Stimulated activated CD8-positive, alpha-beta memory T cell treated with anti-CD3 and anti-CD28 coated beads, Interleukin-2, amount 100 ng/mL, for 48 hours (primary cell): ENCODE measurements at places on chromosomes 5 and 9.

DNA sequence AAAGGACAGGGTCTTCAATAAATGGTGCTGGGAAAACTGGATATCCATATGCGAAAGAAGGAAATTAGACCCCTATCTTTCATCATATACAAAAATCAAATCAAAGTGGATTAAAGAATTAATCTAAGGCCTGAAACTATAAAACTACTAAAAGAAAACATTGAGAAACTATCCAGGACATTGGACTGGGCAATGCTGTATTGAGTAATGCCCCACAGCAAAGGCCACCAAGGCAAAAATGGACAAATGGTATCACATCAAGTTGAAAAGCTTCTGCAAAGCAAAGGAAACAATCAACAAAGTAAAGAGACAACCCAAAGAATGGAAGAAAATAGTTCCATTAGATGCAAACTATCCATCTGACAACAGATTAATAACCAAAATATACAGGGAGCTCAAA is 72.3 kb downstream of the STRBP start:
- no peak for DNase-seq

GRCh38 chr5:163252950-163253349 is 184.4 kb upstream of the CCNG1 start:
- no peak for DNase-seq

GRCh38 chr5:37840053-37841034 is 503 bp upstream of the GDNF start:
- no peak for DNase-seq

DNA sequence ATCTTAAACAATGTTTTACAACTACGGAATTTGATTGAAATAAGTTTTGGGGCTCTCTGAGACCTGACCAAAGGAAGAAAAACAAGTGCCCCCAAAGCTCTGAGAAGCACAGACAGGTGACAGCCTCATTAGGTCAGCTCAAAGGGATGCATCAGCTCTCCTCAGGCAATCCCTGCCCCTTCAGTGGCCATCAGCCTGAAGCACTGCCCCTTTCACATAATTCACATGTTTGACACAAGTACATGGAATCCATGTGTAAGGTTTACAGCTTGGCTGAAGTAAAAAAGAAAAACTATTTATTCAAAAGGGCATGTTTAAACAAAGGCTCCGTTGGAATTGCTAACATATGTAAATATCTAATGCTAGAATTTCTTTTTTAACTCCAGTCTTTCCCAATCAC is 56.3 kb downstream of the TSSK1B start:
- no peak for DNase-seq

- DNase-seq = no peak
Observed at GRCh38 chr5:87182649-87183048, 85.0 kb upstream of the RASA1 start.

GRCh38 chr5:26245321-26245720 is 793.1 kb downstream of the CDH9 start:
- DNase-seq = no peak

GRCh38 chr5:111337688-111338087 is 113.5 kb downstream of the CAMK4 start:
- no peak for DNase-seq

GRCh38 chr9:130824643-130825350 is 10.3 kb upstream of the ABL1 start:
- DNase-seq = no peak

- no peak for DNase-seq
Observed at GRCh38 chr5:172303572-172304335, 20.2 kb upstream of the UBTD2 start.

GRCh38 chr9:72529531-72529930 is 8.1 kb downstream of the TMC1 start:
- no peak for DNase-seq

DNA sequence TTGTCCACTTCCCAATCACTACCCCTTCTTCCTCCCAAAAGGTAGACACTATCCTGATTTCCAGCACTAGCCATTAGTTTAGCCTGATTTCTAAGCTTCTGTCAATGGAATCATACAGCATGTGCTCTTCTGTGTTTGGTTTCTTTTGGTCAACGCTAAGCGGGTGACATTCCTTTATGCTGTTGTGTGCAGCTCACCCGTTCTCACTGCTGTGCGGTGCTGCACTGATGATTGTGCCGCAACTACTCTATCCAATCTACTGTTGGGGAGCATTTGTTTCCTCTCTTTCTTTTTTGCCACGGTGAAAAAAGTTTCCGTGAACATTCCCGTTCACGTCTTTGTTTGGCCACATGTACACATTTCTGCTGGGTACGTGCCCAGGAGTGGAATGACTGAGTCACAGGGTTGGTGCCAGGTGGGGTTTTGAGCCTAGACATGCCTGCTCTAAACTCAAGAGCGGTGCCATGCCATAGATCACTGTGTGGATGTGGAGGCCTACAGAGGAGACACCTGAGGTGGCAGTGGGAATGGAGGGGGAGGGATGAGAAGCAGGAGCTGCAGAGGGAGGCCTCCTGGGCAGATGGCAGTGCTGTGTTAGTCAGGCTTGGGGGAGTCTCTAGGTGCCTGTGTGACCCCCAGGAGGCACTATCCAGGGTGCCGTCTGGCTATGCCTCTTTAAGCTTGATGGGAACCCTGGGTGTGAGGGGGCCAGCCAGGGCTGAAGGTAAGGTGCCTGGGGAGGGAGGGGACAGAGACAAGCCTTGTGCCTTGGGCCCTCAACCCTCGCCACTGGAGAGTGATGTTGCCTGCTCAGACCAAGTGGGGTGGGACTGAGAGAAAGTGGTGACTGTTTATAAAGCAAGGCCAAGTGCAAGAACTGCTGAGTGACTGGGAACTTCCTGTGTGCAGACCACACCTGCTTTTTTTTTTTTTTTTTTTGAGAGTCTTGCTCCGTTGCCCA is 11.4 kb upstream of the ANKRD33B start:
- DNase-seq = no peak

GRCh38 chr9:91428927-91429351 is 5.3 kb upstream of the NFIL3 start:
- DNase-seq = no peak

DNA sequence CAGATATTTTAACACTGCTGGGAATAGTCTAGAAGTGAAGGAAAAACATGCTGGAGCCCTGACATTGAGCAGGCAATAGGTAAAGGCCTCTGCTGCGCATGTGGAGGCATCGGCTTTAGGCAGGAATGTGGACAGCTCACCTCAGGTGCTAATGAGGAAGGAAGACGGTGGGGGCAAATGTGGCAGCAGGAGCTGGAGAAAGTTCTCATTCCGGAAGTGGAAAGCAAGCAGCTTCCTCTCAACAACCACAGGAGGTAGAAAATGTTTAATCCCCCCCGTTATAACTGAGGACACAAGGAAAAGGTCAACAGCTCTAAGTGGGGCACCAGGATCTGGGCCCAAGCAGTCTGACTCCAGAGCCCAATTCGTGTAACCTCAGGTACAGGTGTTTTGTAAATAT is 7.6 kb upstream of the RPS14 start:
- no peak for DNase-seq

GRCh38 chr5:5521029-5521428 is 98.6 kb downstream of the ICE1 start:
- no peak for DNase-seq

GRCh38 chr9:127184641-127185040 is 62.2 kb upstream of the ANGPTL2 start:
- DNase-seq = no peak

GRCh38 chr5:82167372-82167935 is 110.7 kb downstream of the RPS23 start:
- no peak for DNase-seq

DNA sequence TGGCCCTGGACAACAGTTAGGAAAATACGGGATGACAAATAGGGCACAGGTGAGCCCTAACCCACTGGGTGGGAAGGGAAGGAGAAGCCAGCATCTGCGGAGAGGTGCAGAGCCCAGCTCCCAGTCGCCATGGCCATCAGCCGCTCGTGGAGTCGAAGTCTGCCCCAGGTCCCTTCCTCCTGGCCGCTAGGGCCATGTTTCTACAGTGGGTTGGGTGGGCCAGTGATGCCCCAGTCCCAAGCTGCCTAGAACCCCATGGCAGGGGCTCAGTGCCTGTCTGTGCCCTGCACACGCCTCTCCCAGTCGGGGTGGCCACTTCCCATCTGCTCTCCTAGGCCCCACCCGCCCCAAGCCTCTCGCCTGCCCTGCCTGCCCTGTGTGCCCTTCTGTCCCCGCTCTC is 34.8 kb downstream of the OLFM1 start:
- DNase-seq = no peak

GRCh38 chr5:177113566-177114424 is 19.8 kb upstream of the NSD1 start:
- peak; percentile 73 for DNase-seq

- DNase-seq = no peak
Observed at GRCh38 chr9:114806526-114806900, 674 bp upstream of the TNFSF15 start.

- DNase-seq = no peak
Observed at GRCh38 chr9:133560944-133561343, 26.4 kb downstream of the ADAMTSL2 start.

- no peak for DNase-seq
Observed at GRCh38 chr9:87270848-87271234, 226.8 kb upstream of the DAPK1 start.

- DNase-seq = no peak
Observed at GRCh38 chr9:90107040-90107725, 502.4 kb downstream of the GADD45G start.
